Cortex of kidney (tissue), 1 donor: ENCODE measurements at places on chromosomes 5 and 9.

- no peak for DNase-seq
Observed at GRCh38 chr5:171678646-171679045, 107.0 kb upstream of the SMIM23 start.

GRCh38 chr9:82805027-82805426, 257.9 kb downstream of the RASEF start:
- no peak for DNase-seq

DNA sequence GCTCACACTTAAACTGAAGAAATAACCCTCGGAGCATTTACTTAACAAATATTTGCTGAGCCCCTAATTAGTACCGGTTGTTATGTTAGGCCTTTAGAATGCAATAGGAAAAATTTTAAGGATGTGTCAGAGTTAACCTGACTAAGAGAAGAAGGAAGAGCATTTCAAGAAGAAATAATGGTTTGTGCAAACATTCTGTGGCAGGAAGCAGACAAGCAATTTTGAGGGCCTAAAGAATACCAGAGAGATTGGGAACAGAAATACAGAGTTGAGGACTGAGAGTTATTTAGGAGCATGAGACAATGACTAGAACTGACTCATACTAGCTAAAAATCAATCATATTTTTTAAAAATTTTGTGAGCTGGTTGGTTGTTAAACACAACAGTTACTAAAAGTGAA, 218.8 kb downstream of the PRR16 start:
- DNase-seq, result no peak

DNA sequence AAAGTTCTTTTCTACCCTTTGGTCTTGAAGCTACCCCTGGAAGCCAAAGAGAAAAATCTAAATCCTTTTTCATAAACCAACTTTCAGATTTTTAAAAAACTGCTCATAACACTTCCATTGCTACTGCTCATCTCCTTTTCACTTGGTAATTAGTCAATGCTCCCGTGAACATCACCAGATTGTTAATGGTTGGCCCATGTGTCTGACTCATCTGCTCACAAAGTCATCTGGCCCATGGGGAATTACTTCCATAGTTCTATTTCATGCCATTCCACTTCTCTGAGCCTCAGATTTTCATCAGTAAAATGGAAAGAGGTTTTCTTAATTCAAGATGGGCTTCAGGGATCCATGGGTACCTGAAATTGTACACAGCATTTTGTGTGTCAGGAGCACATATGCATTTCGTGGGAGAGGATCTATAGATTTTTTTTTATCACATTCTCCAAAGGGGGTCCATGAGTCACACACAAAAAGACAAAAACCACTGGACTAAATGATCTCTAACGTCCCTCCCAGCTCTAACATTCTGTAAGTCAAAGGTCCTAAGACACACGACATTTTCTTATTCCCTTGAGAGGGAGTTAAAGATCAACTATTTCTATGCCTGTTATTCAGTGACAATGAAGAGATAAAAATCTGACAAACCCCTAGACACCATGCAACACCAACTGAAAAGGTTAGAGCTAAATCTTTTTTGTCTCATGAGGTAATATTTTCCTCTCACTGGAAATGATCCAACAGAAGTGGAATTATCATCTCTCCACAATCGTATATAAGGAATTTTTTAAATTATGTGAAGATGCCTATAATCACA, 75.4 kb downstream of the TEX10 start:
- no peak for DNase-seq

DNA sequence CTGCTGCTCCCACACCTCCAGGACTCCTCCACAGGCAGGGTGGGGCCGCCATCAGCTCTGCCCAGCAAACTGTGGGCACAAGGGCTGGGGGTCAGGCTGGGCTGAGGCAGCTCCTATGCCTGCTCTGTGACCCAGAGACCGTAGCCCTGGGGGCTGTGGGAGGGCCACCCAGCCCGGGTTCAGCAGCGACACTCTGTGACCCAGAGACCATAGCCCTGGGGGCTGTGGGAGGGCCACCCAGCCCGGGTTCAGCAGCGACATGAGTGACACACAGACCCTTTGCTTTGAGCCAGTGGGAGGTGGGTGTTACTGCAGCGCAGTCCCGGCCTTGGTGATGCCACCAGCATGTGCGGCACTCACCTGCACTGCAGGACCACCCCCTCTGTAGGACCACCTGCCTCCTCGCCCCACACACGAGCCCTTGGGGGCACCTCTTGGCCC, 118.9 kb upstream of the LPCAT1 start:
- no peak for DNase-seq

- DNase-seq, result no peak
Observed at GRCh38 chr5:14762549-14763216, 98.2 kb downstream of the OTULIN start.
